ENCODE measurements at places on chromosomes 7 and 10.

DNA sequence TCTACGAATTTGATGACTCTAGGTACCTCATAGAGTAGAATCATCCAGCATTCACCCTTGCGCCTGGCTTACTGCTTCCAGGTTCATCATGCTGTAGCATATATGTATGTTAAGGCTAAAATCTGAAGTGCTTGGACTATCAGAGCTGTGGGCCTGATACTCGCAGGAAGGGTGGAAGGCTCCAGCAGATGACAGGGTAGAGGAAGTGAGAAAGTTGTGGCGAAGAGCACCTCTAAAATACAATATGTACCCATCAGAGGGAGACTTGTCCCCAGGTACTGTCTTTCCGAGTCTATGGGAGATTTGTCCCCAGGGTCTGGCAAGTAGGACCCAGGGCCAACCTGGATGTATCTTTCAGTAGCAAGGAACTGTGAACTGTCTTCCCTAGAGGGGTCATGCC, 48.1 kb upstream of the PLEKHA1 start:
- DNase-seq, result no peak

- no peak for DNase-seq
Observed at GRCh38 chr7:27615420-27616185, 47.1 kb downstream of the HIBADH start.

DNA sequence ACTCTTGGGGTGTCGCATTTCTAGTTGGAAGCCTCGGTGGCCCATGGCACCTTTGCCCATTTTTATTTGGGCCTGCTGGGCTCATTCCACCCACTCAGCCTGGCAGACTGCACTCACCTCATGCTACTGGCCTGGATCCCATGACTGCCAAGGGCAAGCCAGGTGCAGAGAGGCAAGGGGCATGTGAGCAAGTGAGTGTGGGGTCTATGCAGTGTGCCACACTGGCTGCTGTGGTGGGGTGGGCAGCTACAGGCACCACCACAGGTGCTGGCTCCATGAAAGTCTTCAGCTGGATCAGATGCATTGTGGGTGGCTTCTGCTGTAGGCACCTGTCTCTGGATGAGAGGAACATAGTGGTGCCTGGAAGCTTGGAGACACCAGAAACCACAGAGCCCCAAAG, 220.8 kb downstream of the POLR1F start:
- no peak for DNase-seq

DNA sequence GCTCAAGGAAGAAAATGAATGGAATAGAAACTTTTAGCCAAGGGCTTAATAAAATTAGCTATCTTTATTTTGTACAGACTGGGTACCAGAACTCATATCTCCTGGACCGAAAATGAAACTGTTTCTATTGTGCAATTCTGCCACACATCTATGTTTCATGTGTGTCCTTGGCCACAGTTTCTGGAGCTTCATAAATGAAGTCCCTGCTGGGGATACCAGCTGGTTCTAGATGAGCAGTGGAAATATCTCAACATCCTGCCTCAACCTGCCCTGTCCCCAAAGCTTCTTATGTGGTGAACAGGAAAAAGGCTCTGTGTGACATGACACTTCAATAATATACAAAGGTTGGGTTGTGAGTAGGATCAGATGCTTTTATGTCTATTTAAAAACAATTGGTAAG, 310.1 kb upstream of the SORCS1 start:
- DNase-seq, result no peak

Measured in tibial artery (tissue), 4 donors.